NCI-H1436 (cell line): ENCODE measurements at places on chromosomes 3 and 15.

DNA sequence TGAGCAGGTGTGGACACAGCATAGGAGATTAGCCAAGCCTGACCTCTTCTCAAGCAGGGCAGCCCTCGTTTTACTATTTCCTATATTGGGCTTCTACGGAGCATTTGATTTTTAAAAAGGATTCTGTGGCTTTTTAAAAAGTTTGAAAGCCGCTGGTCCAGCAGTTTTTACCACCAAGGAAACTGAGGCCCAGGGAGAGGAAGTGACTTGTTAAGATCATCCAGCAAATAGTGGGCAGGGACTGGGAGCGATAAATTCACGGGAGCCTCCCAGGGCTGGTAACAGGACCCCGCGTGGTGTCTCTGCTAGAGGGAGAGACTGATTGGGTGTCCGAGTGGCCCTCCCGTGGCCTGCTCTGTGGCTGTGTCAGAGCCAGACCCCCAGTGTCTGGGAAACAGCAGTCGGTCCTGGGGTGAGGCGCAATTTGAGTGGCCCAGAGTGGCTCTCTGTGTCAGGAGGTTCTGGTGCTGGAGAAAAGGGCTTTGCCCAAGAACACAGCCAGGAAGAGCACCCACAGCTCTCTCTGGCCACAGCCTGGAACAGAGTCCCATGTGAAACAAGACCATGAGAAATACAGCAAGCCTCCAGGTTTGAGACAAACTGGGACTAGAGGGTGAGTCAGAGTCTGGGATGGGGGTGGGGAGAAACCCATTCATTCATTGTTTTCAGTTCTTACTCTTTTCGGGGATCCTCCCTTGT lies 4.2 kb downstream of the FURIN start:
- DNase-seq, result no peak

DNA sequence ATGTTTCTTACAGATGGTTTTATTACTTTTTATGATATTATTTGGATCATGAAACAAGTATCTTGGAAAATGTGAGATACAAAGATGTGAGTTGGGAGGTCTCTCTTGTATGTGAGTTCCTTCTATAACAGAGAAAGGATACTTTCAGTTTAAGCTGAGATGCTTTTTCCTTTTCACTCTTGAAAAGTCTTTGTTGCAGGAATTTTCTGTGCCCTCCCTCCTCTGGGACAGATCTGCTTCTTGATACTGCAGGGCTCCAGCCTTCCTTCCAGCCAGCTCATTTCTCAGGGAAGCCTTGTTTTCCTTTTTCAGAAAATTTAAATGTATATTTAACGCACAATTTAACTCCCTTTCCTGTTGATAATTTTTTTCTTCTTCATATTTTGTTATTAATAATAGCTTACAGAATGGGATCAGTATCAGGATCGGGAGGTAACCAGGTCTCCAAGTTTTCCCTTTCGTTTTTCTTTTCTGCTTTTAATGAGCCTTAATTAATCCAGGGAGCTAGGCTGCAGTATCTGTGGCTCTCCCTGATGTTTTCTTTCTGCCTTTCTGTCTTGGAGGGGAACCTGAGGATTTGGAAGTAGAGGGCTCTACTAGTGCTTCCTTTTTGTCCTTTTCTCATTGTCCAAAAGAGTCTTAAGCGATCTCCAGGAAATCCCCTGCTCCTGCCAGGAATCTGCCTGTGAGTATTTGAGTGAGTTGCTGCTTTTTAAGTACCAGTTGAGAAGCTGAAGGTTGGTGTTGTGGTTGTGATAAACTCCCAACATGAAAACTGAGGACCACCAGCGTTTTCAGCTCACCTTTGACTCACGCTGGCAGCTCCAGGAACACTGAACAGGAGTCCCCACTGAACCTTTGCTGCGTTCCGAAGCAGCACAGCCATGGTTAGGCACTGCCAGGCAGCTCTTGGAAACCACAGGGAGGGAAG lies 105.7 kb downstream of the IGF1R start:
- no peak for DNase-seq

GRCh38 chr3:80408030-80408721 lies 640.4 kb upstream of the ROBO1 start:
- no peak for DNase-seq

DNA sequence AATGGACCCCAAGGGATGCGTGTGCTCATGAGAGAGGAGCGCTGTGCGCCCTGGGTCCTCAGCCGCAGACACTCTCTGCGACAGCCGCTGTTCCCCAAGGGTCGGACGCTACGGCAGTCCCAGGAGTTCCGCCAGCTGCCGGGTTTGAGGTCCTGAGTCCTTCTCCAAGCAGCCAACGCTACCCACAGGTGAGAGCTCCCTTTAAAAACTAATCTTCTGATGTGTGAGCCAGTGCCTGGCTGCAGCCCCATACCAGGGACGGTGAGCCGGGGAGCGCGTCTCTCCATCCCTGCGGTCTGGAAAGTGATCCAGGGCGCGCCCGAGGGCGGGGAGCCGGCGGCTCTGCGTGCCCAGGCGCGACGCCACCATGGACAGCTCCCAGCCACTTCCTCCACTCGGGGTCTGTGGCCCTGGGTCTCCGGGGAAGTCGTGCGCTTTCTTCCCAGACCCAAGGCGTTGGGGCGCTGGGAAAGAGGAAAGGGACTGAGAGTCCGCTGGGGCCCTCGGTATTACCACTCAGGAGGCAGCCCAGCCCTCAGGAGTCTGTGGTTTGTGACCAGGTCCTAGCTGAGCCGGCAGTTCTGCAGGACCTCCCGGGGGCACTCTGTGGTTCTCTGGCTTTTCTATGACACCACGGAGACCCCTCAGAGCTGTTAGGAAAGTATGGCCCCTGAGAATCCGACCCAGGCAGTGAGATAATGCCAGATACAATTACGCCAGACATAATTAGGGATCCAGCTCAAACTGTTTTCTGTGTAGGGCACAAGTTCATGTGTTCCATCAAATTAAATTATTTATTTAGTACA lies 1.4 kb downstream of the CEMIP start:
- no peak for DNase-seq

DNA sequence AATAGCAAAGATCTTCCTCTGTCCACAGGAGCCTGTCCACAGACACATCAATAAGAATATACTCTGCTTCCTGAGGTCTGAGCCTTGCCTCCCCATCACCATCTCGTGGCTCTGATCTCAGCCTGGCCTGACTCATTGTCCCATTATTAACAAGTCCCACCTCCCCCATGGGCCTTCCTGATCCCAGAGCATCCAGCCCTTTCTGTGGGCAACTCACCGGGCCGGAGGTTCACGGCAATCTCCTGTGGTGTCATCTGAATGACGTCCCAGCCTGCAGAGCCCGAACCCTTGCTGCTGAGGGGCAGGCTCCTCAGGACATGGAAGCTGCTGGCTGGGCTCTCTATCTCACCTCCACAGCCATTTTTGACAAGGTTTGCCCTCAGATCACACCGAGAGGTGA lies 28.1 kb downstream of the ITGB5 start:
- DNase-seq, result no peak

GRCh38 chr15:59150185-59150584 lies 45.2 kb downstream of the CCNB2 start:
- DNase-seq, result no peak

DNA sequence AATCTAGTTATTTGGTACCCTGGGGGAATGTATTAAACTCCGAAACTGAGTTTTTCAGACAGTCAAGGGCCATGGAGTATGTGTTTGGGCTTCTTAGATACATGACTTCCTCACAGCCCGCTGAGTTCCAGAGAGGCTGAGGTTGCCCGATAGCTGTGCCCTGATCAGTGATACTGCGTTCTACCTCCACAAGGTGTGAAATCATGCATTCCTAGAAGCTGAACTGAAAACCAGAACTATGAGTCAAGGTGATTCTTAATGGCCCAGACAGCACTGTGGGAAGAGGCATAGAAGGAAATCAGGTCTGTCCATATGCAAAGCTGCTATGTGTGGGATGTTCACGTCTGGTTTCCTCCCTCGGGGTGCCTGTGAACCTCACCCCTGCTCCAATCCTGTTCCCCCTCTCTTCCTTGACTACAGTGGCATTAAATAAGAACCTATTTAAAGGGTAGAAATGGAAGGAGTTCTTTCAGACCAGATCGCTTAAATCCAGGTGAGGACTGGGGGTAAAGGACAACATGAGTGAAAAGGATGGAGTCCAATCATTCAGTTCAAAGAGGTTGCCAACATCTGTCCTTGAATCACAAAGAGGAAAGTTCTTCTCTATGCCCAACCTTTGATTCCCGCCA lies 74.3 kb downstream of the MYO1E start:
- no peak for DNase-seq
